Activated naive CD4-positive, alpha-beta T cell treated with Interleukin-2 at 50 U/mL for 16 hours (primary cell): ENCODE measurements at places on chromosomes 7 and 10.

- peak; percentile 43 for DNase-seq
These were observed 19.1 kb downstream of the DNAJB12 start for GRCh38 chr10:72335394-72336258.

DNA sequence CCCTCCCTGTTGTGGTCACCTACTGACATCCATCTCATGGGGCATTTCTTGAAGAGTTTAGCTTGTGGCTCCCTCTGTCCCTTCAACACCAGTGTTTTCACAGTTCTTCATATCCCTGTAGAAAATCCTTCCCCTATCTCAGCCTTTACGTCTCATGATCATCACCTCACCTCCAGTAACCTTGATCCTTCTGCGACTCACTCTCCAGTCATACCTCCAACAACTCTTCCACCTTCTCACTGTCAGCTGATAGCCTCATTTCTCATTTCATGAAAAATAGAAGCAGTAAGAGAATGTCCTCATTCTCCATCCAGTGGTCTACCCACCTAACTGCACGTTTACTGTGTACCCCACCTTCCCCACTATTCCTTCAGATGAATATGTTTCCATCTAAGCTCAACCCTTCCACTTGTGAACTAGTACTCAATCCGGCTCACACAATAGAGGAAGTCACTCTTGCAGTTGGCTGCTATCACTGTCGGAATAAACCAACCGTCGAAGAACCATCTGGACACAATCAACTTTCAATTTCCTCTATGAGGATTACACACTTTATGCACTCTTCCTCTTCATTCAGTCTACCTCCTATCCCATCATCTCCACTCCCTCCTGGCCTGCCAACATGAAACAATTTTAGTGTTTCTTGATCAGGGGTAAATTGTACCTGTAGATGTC lies 256.0 kb downstream of the AHR start:
- DNase-seq = no peak

DNA sequence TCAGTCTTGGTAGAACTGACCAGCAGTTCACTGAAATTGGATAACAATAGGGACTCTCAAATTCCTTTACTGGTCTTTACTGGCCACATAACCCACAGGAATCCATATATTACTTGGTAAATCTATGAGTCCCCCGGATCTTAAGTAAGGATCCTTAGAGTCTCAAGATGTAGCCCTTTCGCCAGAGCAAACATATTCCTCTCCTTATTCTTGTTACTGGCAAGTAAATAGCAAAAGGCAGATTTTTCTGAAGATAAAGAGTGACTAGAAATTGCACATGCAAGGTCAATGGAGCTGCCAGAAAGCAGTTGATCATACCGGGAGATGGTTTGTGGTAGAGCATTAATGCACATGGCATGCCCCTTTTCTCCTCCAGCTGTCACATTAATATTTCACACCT lies 283.0 kb downstream of the HDAC9 start:
- no peak for DNase-seq

DNA sequence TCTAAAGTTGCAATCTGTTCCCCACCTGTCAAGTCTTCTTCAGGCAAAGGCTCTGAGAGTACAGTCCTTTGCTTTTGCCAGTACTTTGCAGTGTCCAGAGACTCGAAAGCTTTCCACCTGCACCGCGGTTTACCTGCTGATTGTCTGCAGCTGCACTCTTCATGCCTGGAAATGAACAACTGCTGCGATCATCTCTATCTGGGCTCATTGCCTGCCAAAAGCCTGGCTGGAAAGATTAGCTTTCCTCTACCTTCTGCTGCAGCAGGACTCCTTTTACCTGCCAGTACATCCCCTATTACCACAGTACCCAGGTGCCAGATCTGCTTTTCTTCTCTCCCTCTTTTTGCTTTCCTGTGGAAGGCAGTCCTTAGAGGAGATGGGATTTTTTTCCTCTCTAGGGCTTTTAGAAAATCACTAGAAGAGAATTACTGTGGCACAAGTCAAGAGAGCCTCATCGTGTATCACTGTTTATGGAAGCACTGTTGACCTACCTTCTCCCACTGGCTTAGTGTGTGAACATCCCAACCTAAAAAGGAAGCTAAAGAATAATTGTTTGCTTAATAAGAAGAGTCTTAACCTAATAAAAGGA lies 2.2 kb downstream of the STRIP2 start:
- DNase-seq = no peak
